ENCODE measurements at places on chromosomes 5 and 9.

DNA sequence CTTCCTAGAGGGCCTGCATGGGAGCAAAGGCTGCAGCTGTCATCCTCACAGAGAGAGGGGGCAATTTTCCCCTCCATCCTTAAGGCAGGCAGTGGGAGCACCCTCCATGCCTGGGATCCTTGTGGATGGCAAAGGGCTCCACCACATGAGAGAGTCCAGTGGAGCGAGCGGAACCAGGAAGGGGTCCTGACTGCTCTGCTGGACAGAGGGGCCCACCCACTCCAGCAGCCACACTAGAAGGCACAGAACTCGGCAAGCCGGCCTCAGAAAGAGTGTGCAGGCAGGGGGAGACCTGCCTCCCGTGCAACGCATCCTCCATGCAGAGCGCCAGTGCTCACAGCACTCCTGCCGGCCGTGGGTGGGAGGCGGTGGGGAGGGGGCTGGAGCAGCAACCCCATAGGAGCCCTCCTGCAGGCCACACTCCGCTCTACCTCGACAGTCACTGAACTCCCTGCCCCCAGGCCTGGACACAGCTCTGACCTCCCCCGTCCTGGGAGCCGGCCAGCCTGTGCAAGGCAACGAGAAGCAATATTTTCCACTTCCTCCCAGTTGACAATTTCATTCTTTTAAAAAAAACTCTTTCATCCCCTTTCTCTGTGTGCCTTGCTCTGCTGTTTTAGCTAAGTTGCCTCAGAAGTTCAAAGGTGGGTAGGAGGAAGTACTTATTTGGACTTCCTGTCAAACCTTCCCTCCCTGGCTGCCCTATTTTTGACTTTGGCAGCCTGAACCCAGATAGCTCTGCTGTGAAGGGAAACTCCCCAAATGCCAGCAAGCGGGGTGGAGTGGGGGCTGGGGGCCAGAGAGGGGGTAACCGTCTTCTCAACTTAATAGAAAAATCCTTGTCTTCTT is 5.3 kb upstream of the LCP2 start:
- peak; percentile 93 for DNase-seq

DNA sequence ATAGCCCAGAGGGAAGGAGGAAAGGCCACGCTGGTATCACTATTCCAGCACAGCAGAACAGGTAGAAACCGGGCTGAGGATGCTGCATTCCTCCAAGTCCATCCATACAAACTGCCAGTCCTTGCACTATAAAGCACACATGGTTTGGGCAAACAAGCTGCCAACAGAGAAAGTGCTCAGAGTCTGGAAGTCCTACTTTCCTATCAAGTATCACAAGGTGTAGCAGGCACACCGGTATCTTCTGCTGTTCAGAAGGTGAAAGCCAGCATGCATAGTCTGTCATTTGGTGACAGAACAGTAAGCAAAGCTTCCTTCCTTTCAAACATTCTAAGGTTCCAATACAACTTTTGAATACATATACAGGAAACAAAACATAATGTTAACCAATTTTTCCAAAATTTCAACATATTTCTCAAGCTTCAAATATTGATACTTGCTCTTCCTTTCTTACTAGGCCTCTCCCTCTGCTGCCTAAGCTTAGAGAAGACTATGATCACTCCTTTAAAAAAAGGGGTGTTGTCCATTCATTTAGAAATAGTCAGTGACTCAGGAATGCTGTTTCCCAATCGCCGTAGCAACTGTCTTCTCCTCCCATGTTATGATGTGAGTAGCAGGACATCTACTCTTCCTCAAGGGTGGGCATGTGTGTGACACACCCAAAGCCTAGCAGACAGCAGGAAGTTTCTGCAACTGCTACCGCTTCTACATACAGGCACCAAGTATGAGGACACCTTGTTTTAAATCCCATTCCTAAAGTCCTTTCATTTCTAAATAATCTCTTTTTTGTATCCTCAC is 14.7 kb downstream of the DIAPH1 start:
- peak; percentile 46 for DNase-seq

- DNase-seq = no peak
Measured at GRCh38 chr9:1455766-1456165, 405.6 kb downstream of the DMRT2 start.

- no peak for DNase-seq
Measured at GRCh38 chr9:98890256-98890655, 53.5 kb upstream of the COL15A1 start.

DNA sequence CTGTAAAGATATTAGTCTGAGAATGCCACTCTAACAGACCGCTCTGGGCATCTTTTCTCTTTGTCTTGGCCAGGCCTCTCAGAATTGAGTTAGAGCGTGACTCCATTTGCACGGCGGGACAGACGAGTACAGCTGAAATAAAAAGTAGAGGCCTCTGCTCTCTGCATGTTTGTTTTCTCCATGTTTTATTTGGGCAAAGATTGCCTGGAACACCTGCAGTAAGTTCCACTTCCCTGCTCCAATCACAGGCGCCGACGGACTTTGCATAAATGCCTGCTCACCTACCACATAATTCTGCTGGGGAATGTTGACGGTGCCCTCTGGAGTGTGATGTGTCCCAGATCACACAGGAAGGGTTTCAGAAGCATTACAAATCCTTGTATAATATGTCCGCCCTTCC is 10.6 kb downstream of the SPOCK1 start:
- no peak for DNase-seq

DNA sequence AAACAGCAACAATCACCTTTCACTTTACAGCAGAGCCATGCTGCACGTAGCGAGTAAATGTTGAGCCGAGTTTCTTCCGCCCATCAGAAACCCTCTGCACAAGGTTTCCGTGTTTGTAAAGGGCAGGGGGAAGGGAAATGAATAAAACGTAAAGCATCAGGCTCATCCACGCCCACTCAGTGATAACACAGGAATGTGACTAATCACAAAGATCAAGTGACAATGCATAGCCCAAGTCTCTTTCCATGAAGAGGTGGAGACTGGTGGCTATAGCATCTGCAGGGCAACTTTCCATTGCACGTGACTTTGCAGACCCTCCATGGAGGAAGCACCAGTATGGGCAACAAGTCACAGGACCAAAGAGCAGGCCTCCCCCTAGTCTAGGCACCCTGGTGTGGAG is 56.6 kb downstream of the CAMSAP1 start:
- DNase-seq = no peak

DNA sequence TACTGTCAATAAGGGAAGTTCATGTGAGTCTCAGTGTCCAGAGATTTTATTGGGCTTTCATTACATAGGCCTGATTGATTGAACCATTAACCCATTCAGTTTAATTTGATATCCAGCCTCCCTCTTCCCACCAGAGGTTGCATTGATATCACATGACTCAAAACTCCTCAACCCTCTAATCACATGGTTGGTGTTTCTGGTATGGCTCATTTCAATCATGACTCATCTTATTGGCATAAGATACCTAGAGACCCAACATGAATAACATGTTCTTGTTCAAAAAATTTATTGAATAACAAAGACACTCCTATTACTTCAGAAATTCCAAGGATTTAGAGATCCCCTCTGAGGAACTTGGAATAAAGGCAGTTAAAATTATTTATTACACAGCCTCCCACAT is 982.2 kb downstream of the TLE1 start:
- no peak for DNase-seq

- no peak for DNase-seq
Measured at GRCh38 chr5:36026706-36027465, 35.7 kb upstream of the UGT3A1 start.

DNA sequence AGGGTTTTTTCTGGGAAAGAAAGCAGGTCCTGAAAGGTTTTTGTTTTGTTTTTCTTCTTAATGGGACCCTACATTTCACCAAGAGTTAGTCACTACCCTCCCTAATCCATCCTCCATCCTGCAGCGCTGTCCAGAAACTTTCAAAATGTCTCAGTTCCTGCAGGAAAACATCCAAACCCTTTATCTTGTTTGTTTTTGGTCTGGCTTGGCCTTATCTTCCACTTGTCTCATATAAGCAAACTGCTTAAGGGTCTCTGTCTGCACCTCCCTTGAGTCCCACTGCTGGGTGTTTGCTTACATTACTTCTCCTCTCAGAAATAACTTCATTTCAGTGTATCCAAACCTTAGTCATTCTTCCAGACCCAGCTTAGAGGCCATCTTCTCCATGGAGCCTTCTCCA is 11.0 kb upstream of the TRAF1 start:
- no peak for DNase-seq

DNA sequence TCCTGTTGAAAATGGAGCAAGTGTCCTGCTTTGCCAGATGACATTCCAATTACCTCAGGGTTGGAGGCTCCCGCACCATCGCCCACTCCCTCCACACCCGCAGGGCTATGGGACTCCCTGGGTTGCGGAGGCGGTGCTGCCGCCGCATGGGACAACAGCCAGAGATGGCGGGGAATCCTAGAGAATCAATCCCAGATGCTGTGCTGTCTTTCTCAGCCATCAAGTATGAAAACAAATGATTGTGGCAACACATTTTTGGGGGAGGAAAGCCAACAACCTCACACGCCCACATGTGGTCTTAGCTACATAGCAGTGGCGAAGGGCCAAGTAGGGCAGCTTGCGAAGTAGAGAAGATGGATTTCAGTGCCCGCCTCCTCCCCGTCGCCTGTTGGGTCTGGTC is 46.7 kb downstream of the IL31RA start:
- DNase-seq = no peak
